Bladder microvascular endothelial cell (primary cell): ENCODE measurements at places on chromosomes 13 and 19. TPM values are rescaled to one million over a fixed set of nuclear protein-coding genes. Genes with fewer than 3 reads are reported as not detected.

JAK3 gene
- total RNA-seq, result 4.4 and 5.2 TPM in 2 replicates

OR7C1 gene
- not detected in 2 replicates for total RNA-seq

CYP4F2 gene
- under 0.01 TPM in 1 of 2 replicates, not detected in the other for total RNA-seq

ZNF583 gene
- 1.5 and 5.7 TPM in 2 replicates for total RNA-seq

RUBCNL gene
- total RNA-seq, result not detected in 2 replicates

EVI5L gene
- 11.0 and 16.7 TPM in 2 replicates for total RNA-seq

PCDH8 gene
- total RNA-seq, result not detected in 2 replicates

CASP14 gene
- not detected in 2 replicates for total RNA-seq

ALOX5AP gene
- 3.5 TPM in 1 of 2 replicates, not detected in the other for total RNA-seq

NOVA2 gene
- 4.7 and 12.7 TPM in 2 replicates for total RNA-seq

KLK14 gene
- not detected in 2 replicates for total RNA-seq

SIGLEC8 gene
- not detected in 2 replicates for total RNA-seq

CGB3 gene
- total RNA-seq, result not detected in 2 replicates

TNNT1 gene
- total RNA-seq, result 1.4 and 4.7 TPM in 2 replicates

FCER2 gene
- total RNA-seq, result not detected in 2 replicates

IZUMO4 gene
- total RNA-seq, result 0.76 and 0.81 TPM in 2 replicates

THSD8 gene
- not detected in 2 replicates for total RNA-seq

CATSPERD gene
- total RNA-seq, result not detected in 2 replicates

CCDC70 gene
- total RNA-seq, result not detected in 2 replicates

VSTM1 gene
- not detected in 2 replicates for total RNA-seq

ICAM5 gene
- total RNA-seq, result 0.16 and 0.25 TPM in 2 replicates

SLC1A6 gene
- total RNA-seq, result not detected in 2 replicates

KCNRG gene
- total RNA-seq, result 4.9 and 11.6 TPM in 2 replicates

VSTM2B gene
- total RNA-seq, result not detected in 2 replicates

ATP4A gene
- total RNA-seq, result not detected in 2 replicates

CD177 gene
- under 0.01 and 0.69 TPM in 2 replicates for total RNA-seq

SELENOW gene
- 204 and 262 TPM in 2 replicates for total RNA-seq

ZNF160 gene
- 11.7 and 28.2 TPM in 2 replicates for total RNA-seq

OR7D2 gene
- total RNA-seq, result not detected in 2 replicates

ADAMTS10 gene
- total RNA-seq, result 1.1 and 14.2 TPM in 2 replicates

B3GNT3 gene
- 0.16 TPM in 1 of 2 replicates, not detected in the other for total RNA-seq

SOX1 gene
- not detected in 2 replicates for total RNA-seq

KBTBD7 gene
- 4.7 and 7.7 TPM in 2 replicates for total RNA-seq

ELOF1 gene
- 13.3 and 14.2 TPM in 2 replicates for total RNA-seq

SLC35E1 gene
- 11.3 and 25.6 TPM in 2 replicates for total RNA-seq

NALCN gene
- total RNA-seq, result 0.32 and 9.6 TPM in 2 replicates

SELENOV gene
- total RNA-seq, result not detected in 2 replicates

GRIN3B gene
- 0.50 and 0.97 TPM in 2 replicates for total RNA-seq

C2CD4C gene
- total RNA-seq, result 0.32 and 3.5 TPM in 2 replicates
